ENCODE measurements at places on chromosomes 7 and 10.

GRCh38 chr10:8416192-8416701 lies 361.8 kb downstream of the GATA3 start:
- no peak for DNase-seq

DNA sequence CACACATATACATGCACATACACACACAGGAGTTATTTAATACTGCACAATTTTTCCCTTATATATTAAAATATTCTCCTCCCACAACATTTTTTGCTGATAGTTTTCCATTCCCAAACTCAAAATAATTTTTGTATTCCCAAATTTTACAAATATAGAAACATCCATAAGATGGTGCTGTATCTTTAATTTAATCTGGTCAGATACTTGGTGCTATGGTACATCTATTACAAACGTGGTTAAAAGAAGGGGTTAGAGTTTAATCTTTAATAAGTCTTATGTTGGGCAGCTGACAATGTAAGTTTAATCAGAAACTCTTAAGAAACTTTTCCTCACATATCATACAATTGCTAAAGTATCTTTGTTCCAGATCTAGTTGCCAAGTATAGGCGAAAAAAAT lies 10.2 kb upstream of the CADPS2 start:
- DNase-seq = no peak

DNA sequence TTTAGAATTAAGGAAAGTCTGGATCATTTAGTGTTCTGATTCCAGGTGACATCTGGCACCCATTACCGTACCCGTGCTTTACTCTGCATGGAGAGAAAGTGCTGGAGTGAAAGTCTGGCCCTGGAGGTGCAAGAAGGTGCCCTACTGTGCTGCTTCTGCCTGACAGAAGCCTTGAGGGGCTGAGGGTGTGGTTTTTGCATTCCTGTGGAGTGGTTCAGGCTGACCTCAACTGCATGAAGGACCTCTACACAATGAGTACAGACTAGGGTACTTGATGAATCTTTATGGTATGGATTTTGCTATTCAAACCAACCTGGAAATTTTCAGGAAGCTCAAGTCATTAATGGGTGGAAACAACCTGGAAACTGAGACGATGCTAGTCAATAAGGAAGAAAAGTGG lies 45.1 kb upstream of the GSAP start:
- DNase-seq = no peak

- no peak for DNase-seq
Measured at GRCh38 chr7:126791306-126791705, 461.4 kb downstream of the GRM8 start.

DNA sequence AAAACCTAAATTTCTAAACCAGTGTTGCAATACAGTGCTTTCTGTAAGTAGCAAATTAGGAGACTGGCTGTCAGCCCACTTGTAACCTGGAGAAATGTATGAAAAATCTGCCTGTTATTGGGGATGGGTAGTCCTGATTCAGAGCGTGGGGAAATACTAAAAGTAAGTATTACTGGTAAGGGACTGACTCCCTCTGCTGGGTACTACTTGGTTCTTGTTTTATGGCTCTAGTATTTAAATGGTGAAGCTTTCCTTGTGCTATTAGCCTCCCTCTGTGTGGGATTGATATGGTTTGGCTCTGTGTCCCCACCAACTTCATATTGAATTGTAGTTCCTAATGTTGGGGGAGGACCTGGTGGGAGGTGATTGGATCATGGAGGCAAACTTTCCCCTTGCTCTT lies 886.1 kb downstream of the SORCS1 start:
- DNase-seq = no peak

GRCh38 chr7:88200789-88201188 lies 19.0 kb downstream of the SRI start:
- DNase-seq = peak; percentile 34

- no peak for DNase-seq
Measured at GRCh38 chr10:16602104-16602775, 80.6 kb upstream of the C1QL3 start.

DNA sequence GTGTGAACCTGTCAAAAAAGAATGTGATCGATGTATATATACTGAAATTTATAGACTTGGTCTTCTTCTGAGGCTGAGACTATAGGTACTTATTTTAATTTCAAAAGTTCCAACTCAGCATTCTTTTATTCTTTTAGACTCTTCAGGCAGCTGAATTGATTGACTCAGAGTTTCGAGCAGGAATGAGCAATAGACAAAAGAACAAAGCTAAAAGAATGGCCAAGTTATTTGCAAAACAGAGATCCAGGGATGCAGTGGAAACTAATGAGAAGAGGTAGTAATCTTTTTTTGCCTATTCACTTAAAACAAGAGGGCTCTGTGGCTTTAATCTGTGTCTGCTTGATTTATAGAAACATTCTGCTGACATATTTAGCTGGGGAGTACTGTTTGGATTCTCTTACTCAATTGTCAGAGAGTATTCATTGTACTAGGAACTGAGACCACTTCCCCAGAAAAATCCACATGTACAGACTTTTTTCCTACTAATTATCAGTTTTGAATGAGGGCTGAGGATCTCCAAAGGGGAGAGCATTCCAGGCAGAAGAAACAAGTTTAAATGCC lies 30.1 kb downstream of the BTAF1 start:
- no peak for DNase-seq

DNA sequence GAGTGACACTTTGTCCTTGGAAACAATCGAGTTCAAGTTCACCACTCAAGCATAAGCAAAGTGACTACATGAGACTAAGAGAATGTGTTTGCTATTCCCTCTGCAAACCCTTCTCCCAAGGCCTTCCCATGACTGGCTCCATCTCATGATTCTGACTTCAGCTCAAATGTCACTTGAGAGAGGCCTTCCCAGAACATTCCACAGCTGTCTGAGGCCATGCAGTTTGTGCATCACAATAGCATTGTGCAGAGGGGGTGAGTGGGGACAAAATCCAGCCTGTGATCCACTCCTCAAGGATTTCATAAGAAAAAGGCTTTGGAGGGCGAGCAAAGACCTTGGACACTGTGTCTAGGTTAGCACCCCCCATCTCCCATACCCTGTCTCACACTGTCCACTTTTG lies 6.9 kb upstream of the LRMDA start:
- no peak for DNase-seq

- no peak for DNase-seq
Measured at GRCh38 chr7:22190736-22191135, 166.2 kb downstream of the RAPGEF5 start.

- DNase-seq = no peak
Measured at GRCh38 chr10:12887780-12888179, 113.7 kb downstream of the CCDC3 start.

DNA sequence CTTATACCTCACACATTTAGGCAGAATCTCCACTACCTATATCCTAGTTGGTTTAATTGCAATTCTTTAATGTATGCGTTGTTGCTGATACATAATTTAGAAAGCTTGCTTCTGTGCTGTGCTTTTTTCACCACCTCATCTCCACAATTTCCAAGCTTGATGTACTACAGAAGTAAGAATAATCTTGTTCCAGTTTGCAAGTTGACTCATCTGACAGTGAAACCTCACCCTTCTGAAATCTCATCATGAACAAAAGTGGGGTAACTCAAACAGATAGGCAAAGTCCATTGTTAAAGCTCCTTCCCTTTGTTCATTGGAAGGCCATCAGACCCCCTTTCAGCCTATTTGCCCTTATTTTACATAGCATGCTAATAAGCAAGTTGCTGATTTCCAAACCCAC lies 13.6 kb downstream of the EIF4EBP2 start:
- no peak for DNase-seq

GRCh38 chr10:110522365-110522988 lies 24.8 kb downstream of the DUSP5 start:
- DNase-seq = no peak

DNA sequence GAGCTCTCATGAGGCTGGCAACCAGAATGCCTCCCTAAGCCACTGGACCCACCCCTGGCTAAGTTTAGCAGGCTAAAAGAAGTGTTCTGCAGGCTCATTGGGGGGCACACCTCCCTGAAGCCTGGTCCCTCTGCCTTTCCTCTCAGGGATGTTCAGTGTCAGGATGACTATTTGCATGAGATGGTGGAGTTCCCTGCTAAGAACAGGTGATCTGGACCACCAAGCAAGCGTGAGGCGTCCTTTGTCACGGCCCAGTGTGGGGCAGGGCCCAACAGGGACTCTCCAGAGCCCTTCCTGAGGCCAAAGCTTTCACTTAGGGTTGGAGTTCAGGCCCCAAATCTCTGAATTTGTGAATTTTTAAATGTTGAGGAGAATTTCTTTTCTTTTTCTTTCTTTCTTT lies 12.0 kb downstream of the SUFU start:
- no peak for DNase-seq

- DNase-seq = no peak
Measured at GRCh38 chr7:50335795-50336754, 31.6 kb downstream of the IKZF1 start.

- peak; percentile 2 for DNase-seq
Measured at GRCh38 chr7:47088329-47089067, 493.4 kb downstream of the TNS3 start.

GRCh38 chr10:110500515-110500905 lies 2.8 kb downstream of the DUSP5 start:
- DNase-seq = no peak

- no peak for DNase-seq
Measured at GRCh38 chr10:1516492-1517165, 220.7 kb downstream of the ADARB2 start.

GRCh38 chr10:14010101-14010558 lies 320.6 kb downstream of the FRMD4A start:
- DNase-seq = no peak

- DNase-seq = peak; percentile 84
Measured at GRCh38 chr10:76303682-76304316, 872.4 kb downstream of the LRMDA start.

GRCh38 chr10:71461457-71461856 lies 64.7 kb downstream of the CDH23 start:
- no peak for DNase-seq

GRCh38 chr7:158325530-158326381 lies 261.9 kb downstream of the PTPRN2 start:
- peak; percentile 94 for DNase-seq

GRCh38 chr7:72281308-72281707 lies 130.8 kb downstream of the CALN1 start:
- DNase-seq = no peak

DNA sequence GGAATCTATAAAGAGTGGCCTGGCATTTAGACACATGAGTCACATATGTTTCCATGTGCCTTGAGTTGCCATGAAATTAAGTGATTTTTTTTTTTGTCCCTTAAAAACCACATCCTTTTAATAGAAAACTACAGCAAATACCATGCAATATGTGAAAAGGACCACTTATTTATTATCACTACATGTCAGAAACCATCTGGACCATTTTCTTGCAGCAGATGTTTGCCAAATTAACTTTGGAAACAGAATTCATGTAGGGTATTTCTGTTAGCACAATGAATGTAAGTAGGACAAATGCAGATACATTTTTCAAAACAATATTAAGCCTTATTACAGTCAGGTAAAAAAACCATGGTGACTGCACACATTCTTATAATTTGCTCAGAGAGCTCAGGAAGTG lies 230.6 kb downstream of the REEP3 start:
- DNase-seq = no peak

All from NCI-H510A (cell line).